HCT116 (cell line): ENCODE measurements at places on chromosomes 3 and 15.

GRCh38 chr3:106805625-106806024 lies 571.6 kb upstream of the CCDC54 start:
- H3K4me1 ChIP-seq: no peaks in the 10 kb centered on the region
- no peak overlapping the region for H3K27ac ChIP-seq
- no peak for DNase-seq
- no peak overlapping the region for H3K4me3 ChIP-seq
- H3K36me3 ChIP-seq: no peaks in the 10 kb centered on the region
- H3K27me3 ChIP-seq: no peaks in the 10 kb centered on the region

DNA sequence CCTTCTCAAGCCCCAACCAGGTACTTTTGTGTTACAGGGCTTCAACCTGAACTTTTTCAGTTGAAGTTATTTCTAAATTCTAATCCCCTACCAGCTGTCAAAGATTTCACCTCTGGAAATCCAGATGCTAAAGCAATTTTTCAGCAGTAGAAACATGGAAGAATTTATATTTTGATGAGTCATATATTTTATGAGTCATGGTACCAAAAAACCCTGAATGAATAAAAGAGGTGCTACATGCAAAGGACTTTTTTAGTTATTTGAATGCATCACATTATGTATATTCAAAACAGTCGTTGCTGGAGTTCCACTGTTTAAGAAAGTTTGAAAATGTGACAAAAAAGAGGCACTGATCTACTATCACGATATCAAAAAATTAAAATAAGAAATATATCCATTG lies 96.0 kb upstream of the ZNF385D start:
- no peaks in the 10 kb centered on the region for H3K27me3 ChIP-seq
- DNase-seq: no peak
- H3K4me1 ChIP-seq: no peaks in the 10 kb centered on the region
- H3K36me3 ChIP-seq: no peaks in the 10 kb centered on the region
- H3K27ac ChIP-seq: no peak overlapping the region
- no peak overlapping the region for H3K4me3 ChIP-seq

- H3K36me3 ChIP-seq: peaks cover 4% of the 10 kb centered on the region; the same call in 1 of the 2 replicates
- H3K27ac ChIP-seq: no peak overlapping the region
- no peaks in the 10 kb centered on the region for H3K27me3 ChIP-seq
- no peak overlapping the region for H3K4me3 ChIP-seq
- no peaks in the 10 kb centered on the region for H3K4me1 ChIP-seq
Observed at GRCh38 chr3:42546691-42547213, 35.0 kb downstream of the SEC22C start.

- DNase-seq: no peak
- no peaks in the 10 kb centered on the region for H3K36me3 ChIP-seq
- no peaks in the 10 kb centered on the region for H3K27me3 ChIP-seq
- no peak overlapping the region for H3K4me3 ChIP-seq
- H3K27ac ChIP-seq: no peak overlapping the region
- H3K4me1 ChIP-seq: no peaks in the 10 kb centered on the region
Observed at GRCh38 chr3:168213920-168214319, 118.2 kb upstream of the GOLIM4 start.

DNA sequence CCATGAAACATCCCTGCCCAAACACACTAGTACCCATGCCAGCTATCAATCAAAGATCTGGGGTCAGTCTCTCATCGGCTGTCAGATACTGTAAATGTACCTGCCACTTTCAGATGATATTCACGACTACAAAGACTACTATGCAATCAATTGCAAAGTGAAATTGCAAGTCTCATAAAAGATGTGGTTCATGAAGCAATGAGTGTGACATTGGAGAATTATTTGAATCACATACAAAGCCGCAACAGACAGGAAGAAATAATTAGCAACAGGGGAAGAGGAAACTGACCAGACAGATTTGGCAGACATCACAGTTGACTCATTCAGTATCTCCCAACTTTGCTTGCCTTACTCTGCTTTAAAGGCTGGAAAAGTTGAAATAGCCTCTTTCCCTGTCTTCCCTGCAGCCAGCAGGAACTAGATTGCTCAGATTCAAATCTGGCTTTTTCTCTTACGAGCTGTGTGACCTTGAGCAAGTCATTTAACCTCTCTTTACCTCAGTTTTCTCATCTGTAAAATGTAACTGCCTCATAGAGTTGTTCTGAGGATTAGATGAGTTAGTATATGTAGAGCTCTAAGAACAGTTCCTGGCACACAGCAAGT lies 95.7 kb upstream of the C3orf80 start:
- peaks cover 26% of the 10 kb centered on the region for H3K4me1 ChIP-seq
- no peak overlapping the region for H3K27ac ChIP-seq
- H3K27me3 ChIP-seq: no peaks in the 10 kb centered on the region
- no peak for DNase-seq

DNA sequence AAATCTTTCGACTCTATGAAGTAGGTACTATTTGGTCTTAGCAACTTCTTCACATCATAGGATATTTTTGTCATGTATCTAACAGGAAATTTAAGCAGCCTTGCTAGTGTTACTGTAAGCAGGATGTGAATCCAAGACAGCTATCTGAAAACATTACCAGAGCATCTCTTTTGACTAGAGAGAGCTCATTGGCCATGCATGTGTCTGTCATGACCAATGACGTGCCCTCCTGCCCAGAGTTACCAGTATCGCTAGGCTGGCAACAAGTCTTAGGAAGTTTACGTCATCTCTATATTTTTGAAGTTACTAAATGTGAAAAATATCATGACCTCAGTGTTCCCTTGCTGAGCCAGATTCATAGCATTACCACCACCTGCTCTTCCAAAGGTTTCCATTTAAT lies 130.9 kb upstream of the TP63 start:
- H3K27me3 ChIP-seq: no peaks in the 10 kb centered on the region
- H3K27ac ChIP-seq: no peak overlapping the region
- no peaks in the 10 kb centered on the region for H3K4me1 ChIP-seq
- no peak overlapping the region for H3K4me3 ChIP-seq

GRCh38 chr3:3309887-3310286 lies 130.4 kb upstream of the CRBN start:
- no peak for DNase-seq
- no peaks in the 10 kb centered on the region for H3K27me3 ChIP-seq
- H3K36me3 ChIP-seq: no peaks in the 10 kb centered on the region
- no peaks in the 10 kb centered on the region for H3K4me1 ChIP-seq
- H3K27ac ChIP-seq: no peak overlapping the region

- H3K36me3 ChIP-seq: no peaks in the 10 kb centered on the region
- no peaks in the 10 kb centered on the region for H3K27me3 ChIP-seq
- no peak overlapping the region for H3K4me3 ChIP-seq
- DNase-seq: no peak
Observed at GRCh38 chr3:160793722-160794252, 37.8 kb downstream of the PPM1L start.

DNA sequence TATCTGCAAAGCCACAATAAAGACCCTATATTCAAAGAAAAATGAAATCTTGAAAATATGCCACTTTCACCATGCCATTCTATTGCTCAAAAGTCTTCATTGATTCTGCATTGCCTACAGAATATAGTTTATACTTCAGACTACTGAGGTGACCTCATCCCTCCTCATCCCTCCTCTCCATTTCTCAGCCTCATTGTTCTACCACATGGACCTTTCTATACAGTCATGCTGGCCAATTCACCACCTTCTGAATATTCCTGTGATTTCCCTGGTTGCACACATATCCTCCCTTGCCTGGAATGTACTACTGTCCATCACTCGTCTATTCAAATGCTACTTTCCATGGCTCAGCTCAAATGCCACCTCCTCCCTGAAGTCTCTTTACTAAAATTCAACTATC lies 3.5 kb upstream of the COL8A1 start:
- no peak overlapping the region for H3K27ac ChIP-seq
- peaks cover 89% of the 10 kb centered on the region for H3K27me3 ChIP-seq
- no peaks in the 10 kb centered on the region for H3K4me1 ChIP-seq
- no peak overlapping the region for H3K4me3 ChIP-seq

DNA sequence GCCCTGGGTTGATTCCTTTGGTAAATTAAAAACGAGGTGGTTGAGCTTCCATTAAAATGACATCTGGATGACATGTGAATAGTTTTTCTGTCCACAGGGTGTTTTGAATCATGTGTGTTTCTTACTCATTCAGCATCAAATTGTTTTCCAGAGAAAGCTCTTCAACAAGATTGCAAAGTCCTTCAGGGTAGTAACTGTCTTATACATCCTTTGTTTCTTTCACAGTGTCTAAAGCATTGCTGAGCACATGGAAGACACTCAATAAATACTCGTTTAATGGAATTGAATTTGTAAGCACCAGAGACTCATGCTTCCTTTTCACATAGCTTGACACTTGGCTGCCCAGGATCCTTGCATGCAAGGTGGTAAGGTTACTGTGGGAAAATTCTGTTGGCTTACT lies 223.1 kb upstream of the CNTN6 start:
- H3K4me1 ChIP-seq: no peaks in the 10 kb centered on the region
- no peak for DNase-seq
- H3K27ac ChIP-seq: no peak overlapping the region
- no peak overlapping the region for H3K4me3 ChIP-seq
- H3K27me3 ChIP-seq: no peaks in the 10 kb centered on the region
- no peaks in the 10 kb centered on the region for H3K36me3 ChIP-seq

DNA sequence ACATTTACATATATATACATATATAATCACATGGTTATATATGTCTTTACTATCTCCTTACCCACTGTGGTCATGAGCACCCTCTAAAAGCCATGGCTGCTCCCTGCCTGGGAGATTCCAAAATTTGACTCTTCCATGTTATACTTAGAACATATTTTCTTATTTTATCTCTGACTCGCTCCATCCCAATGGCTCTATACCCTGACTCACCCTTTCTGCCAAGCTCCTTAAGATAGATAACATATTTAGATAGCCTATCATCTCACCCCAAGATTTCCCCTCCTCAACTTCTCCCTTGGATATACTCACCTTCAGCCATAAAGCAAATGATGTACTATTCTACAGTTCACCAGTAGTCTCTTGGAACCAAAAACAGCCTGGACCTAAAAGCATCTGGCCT lies 65.1 kb downstream of the CD200R1L start:
- no peaks in the 10 kb centered on the region for H3K4me1 ChIP-seq
- H3K36me3 ChIP-seq: no peaks in the 10 kb centered on the region

- no peak overlapping the region for H3K4me3 ChIP-seq
- H3K36me3 ChIP-seq: no peaks in the 10 kb centered on the region
- H3K27me3 ChIP-seq: no peaks in the 10 kb centered on the region
- H3K4me1 ChIP-seq: no peaks in the 10 kb centered on the region
Observed at GRCh38 chr15:84871428-84871985, 13.0 kb upstream of the SLC28A1 start.

DNA sequence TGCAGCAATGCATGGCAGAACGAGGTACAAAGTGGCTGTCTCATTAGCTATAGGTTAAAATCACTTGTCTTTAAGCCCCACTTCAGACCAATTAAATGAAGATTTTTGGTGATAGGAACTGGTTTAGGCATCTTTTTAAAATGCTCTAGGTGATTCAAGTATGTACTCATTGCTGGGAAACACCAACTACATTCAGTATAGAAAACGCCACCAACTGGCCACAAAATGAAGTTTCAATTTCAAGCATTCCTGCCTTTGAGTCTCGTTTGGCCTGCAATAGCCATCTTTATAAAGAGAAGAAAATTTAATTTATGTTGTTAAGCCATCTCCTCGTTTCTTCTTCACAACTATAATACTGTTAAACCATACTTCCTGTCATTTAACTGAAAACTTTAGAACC lies 587.9 kb downstream of the GBE1 start:
- no peak for DNase-seq
- H3K4me3 ChIP-seq: no peak overlapping the region
- no peak overlapping the region for H3K27ac ChIP-seq

DNA sequence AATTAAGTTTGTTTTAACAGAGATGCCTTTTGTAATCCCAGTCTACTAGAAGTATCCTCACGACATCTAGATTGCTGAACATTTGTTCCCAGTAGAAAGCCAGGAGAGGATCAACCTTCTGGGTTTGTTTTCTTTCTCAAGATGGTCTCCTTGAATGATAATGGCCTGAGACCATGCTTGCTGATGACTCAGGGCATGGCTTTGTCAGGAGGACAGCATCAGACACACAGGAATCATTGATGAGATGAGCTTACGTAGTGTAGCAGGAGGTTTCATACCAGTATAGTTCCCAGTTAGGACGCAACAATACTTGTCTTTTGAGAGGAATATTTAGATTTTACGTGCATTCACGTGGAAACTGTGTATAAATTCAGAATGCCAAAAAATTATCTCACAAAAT lies 38.6 kb downstream of the ATP1B3 start:
- H3K27me3 ChIP-seq: no peaks in the 10 kb centered on the region
- no peaks in the 10 kb centered on the region for H3K4me1 ChIP-seq
- H3K27ac ChIP-seq: no peak overlapping the region
- peaks cover 50% of the 10 kb centered on the region for H3K36me3 ChIP-seq

- H3K36me3 ChIP-seq: no peaks in the 10 kb centered on the region
- H3K4me3 ChIP-seq: no peak overlapping the region
- no peak overlapping the region for H3K27ac ChIP-seq
- DNase-seq: no peak
- H3K27me3 ChIP-seq: no peaks in the 10 kb centered on the region
- H3K4me1 ChIP-seq: peaks cover 16% of the 10 kb centered on the region; the same call in 1 of the 2 replicates
Observed at GRCh38 chr15:64634027-64634426, 141.4 kb downstream of the RBPMS2 start.

DNA sequence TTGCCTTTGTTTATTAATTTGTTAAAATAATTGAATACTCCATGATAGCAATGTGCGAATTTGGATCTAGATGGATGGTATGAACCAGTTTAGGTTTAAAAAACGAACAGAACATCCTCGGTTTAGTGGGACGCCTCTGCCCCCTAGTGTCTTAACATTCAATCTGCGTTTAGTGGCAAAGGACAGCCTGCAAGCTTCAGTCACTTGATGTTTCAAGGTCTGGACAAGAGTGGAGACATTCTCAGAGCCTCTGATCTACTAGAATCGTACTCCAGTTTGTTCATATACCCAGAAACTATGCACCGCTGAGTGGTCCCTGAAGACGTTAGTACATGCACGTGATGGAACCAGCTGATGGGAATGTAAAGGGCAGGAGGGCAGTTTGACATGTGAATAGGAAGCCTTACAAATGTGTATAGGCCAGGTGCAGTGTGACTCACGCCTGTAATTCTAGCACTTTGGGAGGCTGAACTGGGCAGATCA lies 17.8 kb upstream of the ATP13A4 start:
- peak; percentile 65 for DNase-seq
- H3K36me3 ChIP-seq: no peaks in the 10 kb centered on the region
- peaks cover 2% of the 10 kb centered on the region; the same call in 1 of the 2 replicates for H3K4me1 ChIP-seq
- H3K4me3 ChIP-seq: no peak overlapping the region
- H3K27ac ChIP-seq: no peak overlapping the region

- H3K27me3 ChIP-seq: no peaks in the 10 kb centered on the region
- no peak overlapping the region for H3K27ac ChIP-seq
- H3K36me3 ChIP-seq: no peaks in the 10 kb centered on the region
- no peak for DNase-seq
- H3K4me1 ChIP-seq: no peaks in the 10 kb centered on the region
Observed at GRCh38 chr15:83567318-83567717, 86.6 kb upstream of the ADAMTSL3 start.

DNA sequence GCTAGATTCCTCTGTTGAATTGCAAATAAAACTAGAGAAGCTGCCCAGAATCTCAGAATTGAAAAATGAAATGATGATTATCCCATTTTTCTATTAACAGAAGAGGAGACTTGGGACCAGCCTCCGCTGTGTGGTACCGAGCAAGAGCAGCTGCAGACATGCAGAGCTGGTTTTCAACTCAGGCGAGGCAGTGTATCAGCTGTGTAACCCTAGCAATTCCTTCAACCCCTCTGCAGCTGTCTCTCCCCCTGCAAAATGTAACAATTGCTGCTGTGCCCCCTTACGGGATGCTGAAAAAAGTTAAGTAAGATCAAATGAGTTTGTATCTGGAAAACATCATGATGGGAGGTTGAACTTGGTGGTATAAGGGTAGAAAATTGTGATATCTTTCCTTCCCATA lies 98.5 kb upstream of the C3orf80 start:
- no peak overlapping the region for H3K4me3 ChIP-seq
- DNase-seq: no peak
- H3K27ac ChIP-seq: no peak overlapping the region
- H3K36me3 ChIP-seq: no peaks in the 10 kb centered on the region
- no peaks in the 10 kb centered on the region for H3K27me3 ChIP-seq
